ENCODE measurements at places on chromosomes 7 and 10.
A peak's percentile ranks its signal among the peaks of the same experiment; 100 is the strongest.

GRCh38 chr10:11353006-11353896 lies 258.2 kb downstream of the USP6NL start:
- no peak for DNase-seq

- no peak for DNase-seq
Measured at GRCh38 chr7:45718464-45719330, 144.5 kb downstream of the ADCY1 start.

DNA sequence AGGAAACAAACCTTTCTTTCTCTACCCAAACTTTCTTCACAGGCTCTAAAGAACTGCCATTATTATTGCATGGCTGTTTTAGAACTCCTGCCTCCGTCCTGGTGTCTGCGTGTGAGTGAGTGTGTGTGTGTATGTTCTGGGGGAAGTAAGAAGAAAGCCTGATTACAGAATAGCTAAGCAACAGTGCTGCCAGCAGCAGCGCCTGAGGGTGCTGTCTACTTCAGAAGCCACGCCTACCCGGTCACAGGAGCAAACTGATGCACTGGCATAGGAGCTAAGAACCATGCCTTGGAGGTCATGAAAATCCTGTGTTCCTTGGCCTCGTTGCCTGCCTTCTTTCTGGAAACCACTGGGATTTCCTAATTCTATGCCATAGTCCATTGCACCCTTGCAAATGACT lies 25.2 kb downstream of the LIPK start:
- DNase-seq = no peak

DNA sequence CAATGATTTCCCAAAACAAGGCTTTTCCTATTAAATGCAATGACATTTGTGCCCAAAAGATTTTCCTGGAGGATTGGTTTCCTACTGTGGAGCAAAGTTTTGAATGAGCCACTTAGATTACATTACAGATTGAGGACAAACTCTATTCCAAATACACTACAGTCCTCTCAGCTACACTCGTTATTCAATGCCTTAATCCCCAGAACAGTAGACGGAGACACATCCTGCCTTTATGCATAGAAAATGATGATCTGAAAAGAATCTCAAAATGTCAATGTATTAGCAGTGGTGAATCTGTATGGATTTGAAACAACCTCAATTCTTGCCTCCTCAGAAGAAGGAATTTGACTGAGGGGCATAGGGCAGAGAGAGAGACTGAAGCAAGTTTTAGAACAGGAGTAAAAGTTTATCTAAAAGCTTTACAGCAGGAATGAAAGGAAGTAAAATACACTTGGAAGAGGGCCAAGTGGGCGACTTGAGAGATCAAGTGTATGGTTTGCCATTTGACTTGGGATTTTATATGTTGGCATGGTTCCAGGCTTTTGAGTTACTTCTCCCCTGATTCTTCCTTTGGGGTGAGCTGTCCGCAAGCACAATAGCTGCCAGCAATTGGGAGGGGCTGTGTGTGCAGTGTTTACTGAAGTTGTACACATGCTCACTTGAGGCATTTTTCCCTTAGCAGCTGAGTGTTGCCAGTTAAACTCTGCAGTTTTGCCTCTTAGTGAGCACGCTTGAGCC lies 891.9 kb upstream of the MBL2 start:
- no peak for DNase-seq

DNA sequence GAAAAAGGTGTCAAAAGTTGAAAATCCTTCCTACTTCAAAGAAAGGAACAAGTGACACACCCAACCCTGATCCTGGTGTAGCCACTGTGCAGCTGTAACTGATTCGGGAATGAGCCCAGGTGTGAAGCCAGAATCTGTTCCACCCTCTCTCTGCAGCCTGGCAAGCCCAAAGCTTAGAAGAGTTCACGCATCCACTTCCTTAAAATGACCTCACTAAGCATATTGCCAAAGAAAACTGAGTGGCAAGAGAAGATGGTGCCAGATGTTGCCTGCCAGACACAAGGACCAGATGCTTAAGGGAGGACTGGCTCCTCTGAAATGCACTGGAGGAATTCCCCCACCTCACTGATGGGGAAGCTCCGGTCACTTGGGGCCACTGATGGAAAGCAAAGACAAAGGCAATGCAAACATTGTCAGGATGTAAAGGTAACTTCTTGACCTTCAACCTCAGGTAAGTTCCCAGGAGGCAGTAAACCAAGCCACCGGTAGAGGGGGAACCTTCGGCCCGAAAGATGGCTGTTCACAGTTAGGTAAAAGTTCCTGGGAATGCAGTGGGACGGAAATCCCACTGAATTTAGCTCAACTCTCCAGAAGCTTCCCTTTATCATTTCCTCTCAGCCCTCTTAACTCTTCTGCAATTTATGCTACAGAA lies 554.9 kb downstream of the KCNMA1 start:
- DNase-seq = no peak

GRCh38 chr7:155804897-155805825 lies 7.1 kb downstream of the SHH start:
- peak; percentile 72 for DNase-seq

DNA sequence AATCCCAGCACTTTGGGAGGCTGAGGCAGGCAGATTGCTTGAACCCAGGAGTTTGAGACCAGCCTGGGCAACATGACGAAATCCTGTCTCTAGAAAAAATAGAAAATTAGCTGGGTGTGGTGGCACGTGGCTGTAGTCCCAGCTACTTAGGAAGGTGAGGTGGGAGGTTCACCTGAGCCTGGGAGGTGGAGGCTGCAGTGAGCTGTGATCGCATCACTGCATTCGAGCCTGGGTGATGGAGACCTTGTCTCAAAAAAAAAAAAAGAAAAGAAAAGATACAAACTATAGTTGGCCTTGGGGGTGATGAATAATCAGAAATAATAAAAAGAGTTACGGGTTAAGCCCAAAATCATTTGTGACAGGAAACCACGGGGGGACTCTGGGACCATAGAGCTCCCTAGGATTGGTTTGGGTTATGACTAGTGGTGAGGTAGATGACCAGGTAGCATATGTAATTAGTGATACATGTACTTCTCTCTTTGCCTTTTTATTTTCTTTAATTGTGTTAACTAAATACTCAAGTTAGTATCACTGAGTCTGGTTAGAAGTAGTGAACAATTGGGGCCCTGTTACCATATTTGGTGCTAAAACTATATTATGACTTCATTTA lies 10.4 kb upstream of the ASCC1 start:
- no peak for DNase-seq

DNA sequence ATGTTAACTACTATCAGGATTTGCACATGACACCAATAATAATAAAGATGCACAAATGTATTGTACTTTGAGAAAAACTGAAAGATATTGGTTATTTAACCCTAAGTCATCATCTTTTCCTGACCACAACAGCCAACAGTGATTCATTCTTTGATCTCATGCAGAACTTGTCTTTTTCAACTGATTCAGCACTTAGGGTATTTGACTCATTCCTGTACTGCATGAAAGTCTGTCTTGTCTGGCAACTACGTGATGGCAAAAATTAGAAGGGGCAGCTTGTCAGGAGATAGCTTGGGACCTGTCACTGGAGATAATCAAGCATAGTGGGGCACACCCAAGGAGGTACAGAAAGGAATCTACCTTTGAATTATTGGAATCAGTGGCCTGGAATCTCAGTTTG lies 77.8 kb upstream of the LRRC17 start:
- no peak for DNase-seq

- DNase-seq = no peak
Measured at GRCh38 chr10:119919271-119919670, 26.7 kb downstream of the SEC23IP start.

- DNase-seq = no peak
Measured at GRCh38 chr10:78778444-78779338, 290.1 kb upstream of the ZMIZ1 start.

DNA sequence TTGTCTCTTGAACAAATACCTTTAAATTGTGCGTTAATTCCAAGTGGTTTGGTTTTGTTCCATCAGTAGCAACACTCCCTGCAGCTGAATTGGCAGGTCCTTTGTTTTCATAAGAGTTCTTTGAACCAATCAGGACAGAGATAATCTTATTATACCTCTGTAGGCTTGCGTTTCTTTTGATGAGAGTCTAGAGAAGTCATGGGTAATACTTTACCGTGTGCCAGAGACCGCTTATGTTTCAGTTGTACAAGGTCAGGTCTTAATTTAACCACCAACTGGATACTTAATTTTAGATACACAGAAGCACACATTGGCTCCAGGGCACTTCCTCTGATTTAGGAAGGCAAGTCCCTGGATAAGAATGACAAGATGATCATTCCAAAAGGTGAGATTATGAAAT lies at the start of gene ASB15:
ASB15 (plus strand) TSS at position 292 of the 400 bp plus-strand sequence. CDS start 12,682 bp downstream, outside the sequence.
- DNase-seq = no peak

DNA sequence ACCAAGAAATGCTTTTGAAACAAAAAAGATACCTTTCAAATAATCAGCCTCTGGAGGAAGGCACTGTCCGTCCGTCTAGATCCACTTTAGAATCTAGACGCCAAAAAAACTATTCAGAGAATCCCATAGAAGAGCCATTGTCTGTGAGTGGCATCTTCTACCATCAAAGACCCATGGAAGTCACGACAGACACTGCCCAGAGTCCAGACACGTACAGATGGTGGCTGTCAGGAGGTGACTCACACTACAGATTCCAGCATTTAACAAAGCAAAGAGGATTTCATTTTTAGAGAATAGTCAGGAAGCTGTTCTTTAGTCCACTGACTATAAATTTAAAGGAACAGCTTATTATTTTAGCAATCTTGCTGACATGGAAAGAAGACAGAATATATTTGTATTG lies 11.7 kb downstream of the C1QL3 start:
- DNase-seq = no peak

DNA sequence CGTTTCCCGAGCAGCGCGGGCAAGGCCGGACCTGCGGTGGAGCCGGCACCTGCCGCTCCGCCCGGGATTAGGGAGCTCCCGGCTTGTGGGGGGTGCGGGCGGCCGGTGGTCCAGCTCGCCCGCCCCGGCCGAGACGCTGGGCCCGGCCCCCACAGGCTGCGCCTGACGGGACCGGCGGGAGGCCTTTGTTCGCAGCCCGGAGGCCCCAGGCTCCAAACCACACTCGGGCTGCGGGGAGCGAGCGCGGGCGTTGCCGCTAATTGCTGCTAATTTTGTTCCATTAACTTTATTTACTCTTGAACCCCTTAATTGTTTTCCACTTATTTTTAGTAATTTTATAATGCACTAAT lies 9.6 kb downstream of the UNCX start:
- DNase-seq = no peak

- no peak for DNase-seq
Measured at GRCh38 chr10:80090121-80090520, 11.7 kb downstream of the TMEM254 start.

DNA sequence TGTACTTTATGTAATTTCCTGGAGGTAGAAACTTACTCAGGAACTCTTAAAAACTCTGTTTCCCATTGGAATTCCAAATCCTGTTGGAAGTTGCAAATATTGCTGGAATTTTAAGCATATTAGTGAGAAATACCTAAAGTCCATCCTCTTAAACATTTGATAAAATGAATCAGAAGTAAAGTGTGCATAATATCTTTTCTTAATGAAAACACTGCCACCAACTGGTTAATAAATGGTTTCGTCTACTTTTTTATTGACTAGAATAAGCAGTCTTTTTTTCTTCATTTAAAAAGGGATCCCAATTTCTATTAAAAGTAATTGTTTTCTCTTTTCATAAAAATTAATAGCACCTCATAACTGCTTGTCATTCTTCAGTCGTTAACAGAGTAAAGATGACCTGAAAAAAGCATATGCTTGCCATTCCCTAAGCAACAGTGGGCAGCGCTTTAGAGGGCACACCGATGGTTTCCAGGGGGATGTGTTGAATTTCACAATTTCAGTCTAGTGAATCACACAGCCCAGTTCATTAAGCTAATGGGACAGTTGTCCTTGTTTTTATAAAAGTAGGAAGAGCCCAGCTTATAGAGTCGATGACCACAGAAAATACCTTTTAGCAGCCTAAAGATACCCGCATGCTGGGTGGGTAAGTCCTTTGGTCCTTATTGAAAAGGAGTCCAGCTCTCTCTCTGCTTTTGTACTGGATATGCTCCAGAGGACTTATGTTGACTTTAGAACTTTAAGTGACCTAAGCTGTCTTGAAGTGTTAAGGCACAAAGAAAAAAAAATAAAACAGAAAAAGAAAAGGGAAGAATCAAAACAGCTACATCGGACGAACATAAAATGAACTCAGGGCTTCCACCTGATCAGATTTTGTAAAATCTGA lies 28.5 kb downstream of the NPS start:
- DNase-seq = no peak

DNA sequence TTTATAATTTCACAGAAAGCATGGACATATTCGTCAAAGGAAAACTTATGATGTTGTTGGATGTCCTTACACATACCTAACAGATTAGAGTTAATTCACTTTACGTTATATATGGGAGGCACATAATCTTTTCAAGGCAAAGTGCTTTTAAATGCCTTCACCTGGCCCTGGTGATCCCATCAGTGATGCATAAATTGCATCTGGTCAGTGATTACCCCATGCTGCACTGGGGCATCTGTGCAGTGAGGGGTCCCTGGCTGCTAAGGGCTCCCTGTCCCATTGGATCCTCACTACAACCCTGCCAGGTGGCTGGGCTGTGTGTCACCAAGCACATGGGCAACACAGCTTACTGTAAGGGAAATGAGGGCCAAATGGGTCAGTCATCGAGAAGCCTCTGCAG lies 441.1 kb downstream of the RPS24 start:
- peak; percentile 28 for DNase-seq

- no peak for DNase-seq
Measured at GRCh38 chr7:27112955-27113949, 10.8 kb upstream of the HOXA2 start.

- DNase-seq = peak; percentile 65
Measured at GRCh38 chr10:119176166-119176565, 2.4 kb downstream of the PRDX3 start.

DNA sequence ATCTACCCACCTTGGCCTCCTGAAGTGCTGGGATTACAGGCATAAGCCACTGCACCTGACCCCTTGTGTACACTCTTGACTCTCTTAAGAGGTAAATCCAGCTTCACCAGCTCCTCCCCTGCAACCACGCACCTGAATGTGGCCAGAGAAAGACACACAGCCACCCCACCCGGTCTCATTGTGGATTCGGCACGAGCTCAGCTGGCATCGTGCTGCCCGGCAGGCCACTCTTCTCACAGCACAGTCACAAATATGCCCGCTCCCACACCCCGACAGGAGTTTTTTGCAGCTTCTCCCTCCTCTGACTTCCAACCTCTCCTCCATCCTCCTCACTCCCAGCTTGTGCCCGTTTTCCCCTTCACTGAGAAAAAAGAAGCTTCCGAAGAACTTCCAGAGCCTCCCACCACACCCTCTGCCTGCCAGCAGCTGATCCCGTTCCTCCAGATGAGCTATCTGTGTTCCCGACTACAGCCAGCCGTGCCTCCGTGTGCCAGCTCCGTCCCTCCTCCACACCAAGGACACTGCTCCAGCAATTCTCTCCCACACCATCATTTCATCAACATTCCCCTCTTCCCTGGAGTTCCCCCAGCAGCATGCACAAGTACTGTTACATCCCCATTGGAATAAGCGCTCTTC lies 8.0 kb upstream of the SMARCD3 start:
- no peak for DNase-seq

DNA sequence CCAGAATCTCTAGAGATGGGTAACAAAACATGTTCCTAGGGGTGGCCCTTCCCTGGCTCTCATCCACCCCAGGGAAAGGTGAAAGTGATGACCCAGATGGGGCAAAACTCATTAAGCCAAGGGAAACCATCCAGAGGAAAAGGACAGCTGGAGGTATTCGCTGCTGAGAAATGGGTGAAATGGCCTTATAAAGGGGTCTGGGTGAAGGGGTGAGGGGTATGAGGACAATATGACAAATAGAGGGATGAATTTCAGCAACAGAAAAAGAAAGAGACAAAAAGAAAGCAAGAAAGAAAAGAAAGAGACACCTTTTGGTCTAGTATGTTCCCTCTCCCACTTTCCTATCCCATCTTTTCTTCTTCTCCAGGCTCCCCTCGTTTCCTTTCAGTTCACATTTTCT lies 26.6 kb downstream of the ARHGAP21 start:
- no peak for DNase-seq
